ENCODE measurements at places on chromosomes 1 and 21.

DNA sequence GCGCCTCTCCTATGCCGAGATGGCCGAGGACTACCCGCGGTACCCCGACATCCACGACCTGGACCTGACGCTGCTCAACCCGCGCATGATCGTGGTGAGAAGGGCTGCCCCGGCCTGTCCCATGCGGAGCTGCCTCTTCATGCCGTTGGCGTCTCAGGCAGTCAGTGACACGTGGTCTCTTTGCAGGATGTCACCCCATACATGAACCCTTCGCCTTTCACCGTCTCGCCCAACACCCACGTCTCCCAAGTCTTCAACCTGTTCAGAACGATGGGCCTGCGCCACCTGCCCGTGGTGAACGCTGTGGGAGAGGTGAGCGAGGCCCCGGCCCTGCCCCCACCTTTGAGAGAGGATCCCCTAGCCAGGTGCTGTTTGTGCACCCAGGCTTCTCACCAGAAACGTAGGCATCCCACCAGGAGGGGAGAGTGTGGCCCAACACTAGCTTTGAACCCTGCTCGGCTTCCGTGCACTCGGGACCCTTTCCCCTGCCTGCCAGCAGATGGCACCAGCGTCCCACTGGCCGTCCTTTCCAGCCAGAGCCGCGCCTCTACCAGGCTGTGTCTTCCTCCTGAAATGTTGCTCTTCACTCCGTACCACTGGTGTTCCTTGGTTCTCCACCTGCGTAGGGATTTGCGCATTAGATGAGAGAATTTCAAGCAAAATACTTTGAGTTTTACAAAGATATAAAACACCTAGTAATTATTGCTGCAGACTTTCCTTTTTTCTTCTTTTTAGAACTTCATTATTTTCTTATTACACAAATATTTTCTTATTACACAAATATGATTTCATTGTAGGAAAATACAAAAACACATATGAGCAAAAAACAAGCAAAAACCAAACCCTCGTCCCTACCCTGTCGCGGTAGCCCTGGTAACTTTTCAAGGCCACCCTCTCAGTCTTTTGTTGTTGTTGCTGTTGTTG lies 9.0 kb downstream of the NPPA start:
- DNase-seq, result peak; percentile 76

DNA sequence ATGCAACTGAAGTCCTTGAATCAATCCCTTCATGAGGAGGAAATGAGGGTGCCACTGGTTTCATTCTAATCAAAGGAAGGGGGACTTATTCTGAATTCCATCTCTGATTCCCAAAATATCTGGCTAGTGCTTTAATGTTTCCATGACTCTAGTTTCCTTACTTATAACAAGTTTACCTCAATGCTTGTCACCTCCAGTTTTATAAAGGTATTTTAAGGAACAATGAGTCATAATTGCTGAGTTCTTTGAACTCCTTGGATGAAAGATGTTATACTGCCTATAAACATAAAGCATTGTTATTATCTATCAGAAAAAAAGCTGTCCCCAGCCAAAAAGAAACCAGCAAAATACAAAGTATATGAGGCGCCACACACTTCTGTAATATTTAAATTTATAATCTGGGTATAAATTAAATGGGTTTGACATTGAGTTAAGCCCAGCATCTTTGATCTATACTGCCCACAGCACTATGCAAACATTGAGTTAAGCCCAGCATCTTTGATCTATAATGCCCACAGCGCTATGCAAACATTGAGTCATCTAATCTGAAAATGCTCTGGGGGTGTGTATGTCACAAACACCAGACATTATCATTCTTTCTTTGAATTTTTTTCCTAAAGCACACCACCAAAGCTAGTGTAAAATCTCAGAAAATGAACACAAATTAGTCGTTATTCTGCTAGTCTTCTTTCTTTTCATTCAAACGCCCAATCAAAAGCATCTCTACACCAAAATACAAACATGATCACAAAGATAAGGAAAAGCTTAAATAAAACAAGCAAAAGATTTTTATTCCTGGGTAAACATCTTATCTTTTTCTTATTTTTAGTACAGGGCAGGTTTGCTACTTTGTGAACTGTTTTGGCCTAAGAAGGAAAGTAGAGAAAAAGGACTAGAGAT lies 11.5 kb upstream of the CXADR start:
- DNase-seq, result no peak

GRCh38 chr1:76925825-76926224 lies 58.5 kb downstream of the ST6GALNAC5 start:
- no peak for DNase-seq

DNA sequence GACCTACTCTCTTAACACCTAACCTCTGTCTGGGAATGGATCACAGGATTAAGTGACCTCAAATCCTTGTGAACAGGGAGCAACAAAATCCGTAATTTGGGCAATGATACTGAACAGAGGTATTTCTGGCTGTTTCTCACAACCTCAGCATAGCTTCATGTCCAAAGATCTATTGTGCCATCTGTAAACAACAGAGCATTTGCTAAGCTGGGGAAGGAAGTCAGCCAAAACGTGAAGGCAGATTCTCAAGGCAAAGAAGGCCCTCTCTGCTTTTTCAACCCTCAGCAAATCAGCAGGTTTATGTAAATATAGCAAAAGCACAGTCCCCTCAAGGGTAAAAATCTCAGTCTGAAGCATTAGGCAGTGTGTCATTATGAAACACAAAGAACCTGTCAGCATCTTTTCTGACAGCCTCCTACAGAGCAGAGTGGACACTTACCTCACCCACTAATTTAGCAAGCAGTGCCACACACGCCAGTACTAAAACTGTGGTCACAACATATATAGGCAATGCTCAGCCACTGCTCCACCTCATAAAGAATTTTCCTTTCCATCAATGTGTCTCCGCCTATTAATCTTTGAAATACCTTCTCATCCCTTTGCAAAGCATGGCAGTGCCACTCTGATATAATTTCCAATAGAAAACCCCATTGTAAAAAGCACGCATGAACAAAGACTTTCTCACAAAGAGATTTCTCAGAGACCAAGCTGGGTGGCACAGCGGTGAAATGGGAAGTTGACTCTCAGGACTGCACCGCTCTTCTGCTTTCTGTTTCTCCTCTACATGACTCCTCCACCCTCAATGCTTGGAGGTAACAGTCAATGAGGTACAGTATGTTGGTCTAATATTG lies 188.0 kb downstream of the RERE start:
- no peak for DNase-seq

Measured in CD4-positive, alpha-beta T cell treated with Interferon alpha-2 for 1 hour (primary cell).